CD4-positive, alpha-beta T cell (primary cell): ENCODE measurements at places on chromosomes 6 and 20.

- H3K27ac ChIP-seq = no peak overlapping the region
- no peaks in the 10 kb centered on the region for H3K27me3 ChIP-seq
- no peaks in the 10 kb centered on the region for H3K4me1 ChIP-seq
- H3K4me3 ChIP-seq = no peak overlapping the region
- peaks cover 22% of the 10 kb centered on the region for H3K36me3 ChIP-seq
Observed at GRCh38 chr6:45951321-45952167, 64.1 kb downstream of the CLIC5 start.

DNA sequence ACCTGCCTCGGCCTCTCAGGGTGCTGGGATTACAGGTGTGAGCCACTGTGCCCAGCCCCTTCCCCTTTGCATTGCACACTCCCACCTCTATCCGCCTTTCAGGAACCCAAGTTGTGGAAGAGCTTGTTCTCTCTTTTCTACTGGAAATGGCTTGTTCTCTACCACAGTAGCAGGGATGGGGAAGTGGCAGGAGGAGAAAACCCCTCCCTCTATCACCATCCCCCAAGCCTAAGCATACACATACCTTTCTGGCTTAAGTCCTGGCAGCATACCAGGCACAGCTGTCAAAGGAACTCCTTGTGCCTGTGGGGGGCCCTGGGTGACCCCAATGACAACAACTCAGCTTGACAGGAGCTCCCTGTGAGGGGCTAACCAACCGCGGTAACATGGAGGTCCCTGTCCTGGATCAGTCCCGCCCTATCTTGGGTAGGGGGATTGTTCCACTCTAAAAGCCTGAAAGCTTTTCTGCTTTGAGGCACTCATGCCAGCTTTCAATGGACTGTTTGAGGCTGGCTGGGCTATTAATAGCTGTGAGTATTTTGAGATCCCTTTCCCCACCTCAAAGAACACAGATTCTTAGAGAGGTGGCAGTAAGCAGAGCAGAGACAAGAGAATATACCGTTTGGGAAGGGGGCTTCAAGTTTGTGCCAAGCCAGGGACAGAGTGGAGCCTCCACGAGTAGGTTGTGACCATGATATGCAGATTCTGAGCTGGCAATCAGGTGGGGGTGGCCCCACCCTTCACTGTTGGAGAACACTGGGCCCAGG lies 2.3 kb downstream of the KLHDC3 start:
- H3K36me3 ChIP-seq = peaks cover 46% of the 10 kb centered on the region
- no peak overlapping the region for H3K27ac ChIP-seq
- H3K4me1 ChIP-seq = peaks cover 63% of the 10 kb centered on the region
- DNase-seq = no peak

- no peak overlapping the region for H3K27ac ChIP-seq
- no peaks in the 10 kb centered on the region for H3K4me1 ChIP-seq
Observed at GRCh38 chr6:70894001-70894400, 62.9 kb downstream of the B3GAT2 start.

GRCh38 chr6:46353528-46353927 lies 137.7 kb downstream of the RCAN2 start:
- no peaks in the 10 kb centered on the region for H3K36me3 ChIP-seq
- no peak overlapping the region for H3K4me3 ChIP-seq

- H3K27ac ChIP-seq = no peak overlapping the region
- no peaks in the 10 kb centered on the region for H3K27me3 ChIP-seq
Observed at GRCh38 chr6:74610352-74610751, 595.5 kb downstream of the COL12A1 start.
